ENCODE measurements at places on chromosomes 12 and 14.

GRCh38 chr12:133172491-133172890 lies 8.8 kb upstream of the ZNF268 start:
- no peak for DNase-seq

- no peak for DNase-seq
These were observed 80.3 kb upstream of the NOS1 start for GRCh38 chr12:117441751-117442150.

- DNase-seq = no peak
These were observed 27.4 kb upstream of the C12orf50 start for GRCh38 chr12:88056571-88056970.

- no peak for DNase-seq
These were observed 60.7 kb downstream of the CLMN start for GRCh38 chr14:95258754-95259593.

DNA sequence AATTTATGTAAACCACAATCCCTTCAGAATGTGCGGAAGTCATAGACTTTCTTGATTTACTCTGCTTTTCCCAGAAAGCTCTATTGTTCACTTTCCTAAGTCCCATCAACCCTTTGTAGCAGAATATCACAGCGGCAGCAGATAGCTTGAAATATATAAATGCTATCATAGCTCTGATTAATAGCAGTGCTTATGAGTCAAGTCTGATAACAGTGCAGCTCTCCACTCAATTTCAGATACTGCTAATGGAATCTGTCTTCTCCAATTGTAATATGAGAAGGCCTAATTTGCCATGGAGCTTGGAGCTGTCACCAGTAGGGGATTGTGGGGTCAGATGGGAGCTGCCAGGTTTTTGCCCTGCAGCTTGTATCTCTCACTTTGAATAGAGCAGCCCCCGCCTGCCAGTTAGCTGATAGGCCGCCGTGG lies 10.9 kb downstream of the TMEM260 start:
- DNase-seq = no peak

DNA sequence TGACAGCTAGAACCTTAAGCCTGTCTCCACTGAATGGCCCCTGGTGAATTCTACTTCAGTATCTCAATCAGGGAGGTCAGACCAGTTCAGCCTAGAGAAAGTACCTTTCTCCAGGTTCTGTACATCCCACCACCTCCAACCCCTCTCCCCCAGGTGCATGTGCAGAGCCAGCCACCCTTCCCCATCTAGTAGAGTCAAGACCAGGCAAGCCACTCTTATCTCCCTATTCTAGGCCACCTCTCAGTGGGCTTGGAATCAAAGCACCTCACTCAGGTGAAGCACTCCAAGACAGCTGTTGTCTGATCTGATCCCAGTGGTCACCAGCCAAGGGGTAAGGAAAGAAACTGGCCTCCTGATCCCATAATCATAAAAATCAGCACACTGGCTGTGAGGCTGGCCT lies 340.9 kb downstream of the BCL11B start:
- DNase-seq = no peak

DNA sequence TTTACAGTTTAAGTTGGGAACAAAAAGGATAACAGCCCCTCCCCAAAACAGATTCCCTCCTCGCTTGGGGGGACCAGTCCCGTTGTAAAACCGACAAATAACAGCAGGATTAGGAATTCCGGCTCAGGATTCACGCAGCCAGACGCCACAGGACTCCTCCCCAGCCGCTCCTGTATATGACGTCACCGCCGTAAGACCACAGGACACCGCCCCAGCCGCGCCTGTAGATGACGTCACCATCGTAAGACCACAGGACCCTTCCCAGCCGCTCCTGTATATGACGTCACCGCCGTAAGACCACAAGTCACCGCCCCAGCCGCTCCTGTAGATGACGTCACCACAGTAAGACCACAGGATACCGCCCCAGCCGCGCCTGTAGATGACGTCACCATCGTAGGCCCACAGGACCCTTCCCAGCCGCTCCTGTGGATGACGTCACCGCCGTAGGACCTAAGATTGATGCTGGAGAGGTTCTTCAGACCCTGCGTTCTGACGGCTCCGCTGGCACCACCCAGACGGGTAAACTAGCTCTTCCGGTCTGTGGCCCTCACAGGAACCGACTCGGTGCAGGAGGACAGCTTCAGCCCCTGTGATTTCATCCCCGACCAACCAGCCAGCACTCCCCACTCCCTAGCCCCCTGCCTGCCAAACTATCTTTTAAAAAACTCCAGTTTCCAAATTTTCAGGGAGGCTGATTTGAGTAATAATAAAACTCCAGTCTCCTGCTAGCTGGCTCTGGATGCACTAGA lies 43.9 kb upstream of the FBRSL1 start:
- peak; percentile 84 for DNase-seq

- DNase-seq = no peak
These were observed at the start of gene OR4Q3 for GRCh38 chr14:19743256-19743655. TSS of gene OR4Q3 (plus strand) at chr14:19743571.

DNA sequence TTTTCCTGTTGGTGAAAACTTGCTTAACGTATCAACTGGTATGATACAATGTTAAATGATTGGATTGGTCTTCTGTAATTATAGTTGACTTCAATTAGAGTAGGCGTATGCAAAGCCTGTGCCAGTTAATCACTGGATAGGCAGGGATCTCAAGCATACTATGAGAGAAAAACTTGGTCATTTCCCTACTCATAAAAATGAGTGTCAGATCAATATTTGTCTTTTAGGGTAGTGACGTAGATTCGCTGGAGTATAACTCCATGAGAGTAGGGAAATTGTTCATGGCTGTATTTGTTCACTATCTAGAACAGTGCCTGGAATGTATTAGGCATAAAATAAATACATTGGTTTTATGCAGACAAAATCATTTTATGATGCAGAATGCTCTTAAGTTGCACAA lies 28.6 kb downstream of the NAA30 start:
- no peak for DNase-seq

DNA sequence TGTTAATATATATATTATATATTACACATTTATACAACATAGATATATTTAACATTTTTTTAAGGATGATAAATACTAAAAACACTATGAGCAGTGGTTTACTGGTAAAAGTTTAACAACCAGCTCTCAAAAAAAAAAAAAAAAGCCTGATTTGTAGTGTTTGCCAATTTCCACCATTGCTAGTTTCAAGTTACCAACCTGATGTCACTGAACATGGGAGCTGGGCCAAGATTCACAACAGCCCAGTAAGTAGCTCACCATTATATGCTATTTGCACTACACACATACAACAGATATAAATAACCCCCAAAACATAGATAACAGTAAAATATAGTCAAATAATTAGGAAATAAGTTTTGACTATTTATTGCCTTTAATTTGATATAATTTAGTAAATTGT lies 28.9 kb upstream of the TMX1 start:
- DNase-seq = no peak

DNA sequence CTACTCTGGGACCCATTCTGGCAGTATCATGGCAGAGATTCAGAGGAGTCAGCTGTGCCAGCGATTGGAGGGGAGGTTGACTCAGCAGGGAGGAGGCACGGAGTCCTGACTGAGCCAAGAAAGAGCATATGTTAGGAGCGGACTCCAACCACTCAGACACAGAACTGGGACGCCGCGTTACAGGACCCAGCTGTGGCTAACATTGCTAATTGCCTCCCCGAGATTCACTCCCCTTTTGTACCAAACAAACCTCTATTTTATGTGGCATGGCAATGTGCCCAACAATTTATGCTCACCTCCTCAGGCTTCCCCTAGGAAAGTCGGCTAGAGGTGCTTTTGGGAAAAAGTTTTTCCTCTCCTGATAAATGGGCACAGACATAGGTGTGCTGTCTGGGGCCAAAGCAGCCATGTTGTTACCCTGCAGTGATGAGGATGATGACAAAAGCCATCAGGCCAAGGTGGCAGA lies 15.2 kb upstream of the CLIP1 start:
- no peak for DNase-seq

DNA sequence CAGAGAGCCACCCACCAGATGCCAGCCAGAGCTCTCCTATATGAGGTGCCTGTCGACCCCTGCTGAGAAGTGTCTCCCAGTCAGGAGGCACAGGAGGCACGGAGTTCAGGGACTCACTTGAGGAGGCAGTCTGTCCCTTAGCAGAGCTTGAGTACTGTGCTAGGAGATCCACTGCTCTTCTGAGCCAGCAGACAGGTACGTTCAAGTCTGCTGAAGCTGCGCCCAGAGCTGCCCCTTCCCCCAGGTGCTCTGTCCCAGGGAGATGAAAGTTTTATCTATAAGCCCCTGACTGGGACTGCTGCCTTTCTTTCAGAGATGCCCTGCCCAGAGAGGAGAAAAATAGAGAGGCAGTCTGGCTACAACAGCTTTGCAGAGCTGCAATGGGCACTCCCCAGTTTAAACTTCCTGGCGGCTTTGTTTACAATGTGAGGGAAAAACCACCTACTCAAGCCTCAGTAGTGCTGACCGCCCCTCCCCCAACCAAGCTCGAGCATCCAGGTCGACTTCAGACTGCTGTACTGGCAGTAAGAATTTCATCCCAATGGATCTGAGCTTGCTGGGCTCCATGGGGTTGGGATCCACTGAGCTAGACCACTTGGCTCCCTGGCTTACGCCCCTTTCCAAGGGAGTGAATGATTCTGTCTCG lies 146.7 kb upstream of the USP15 start:
- no peak for DNase-seq

DNA sequence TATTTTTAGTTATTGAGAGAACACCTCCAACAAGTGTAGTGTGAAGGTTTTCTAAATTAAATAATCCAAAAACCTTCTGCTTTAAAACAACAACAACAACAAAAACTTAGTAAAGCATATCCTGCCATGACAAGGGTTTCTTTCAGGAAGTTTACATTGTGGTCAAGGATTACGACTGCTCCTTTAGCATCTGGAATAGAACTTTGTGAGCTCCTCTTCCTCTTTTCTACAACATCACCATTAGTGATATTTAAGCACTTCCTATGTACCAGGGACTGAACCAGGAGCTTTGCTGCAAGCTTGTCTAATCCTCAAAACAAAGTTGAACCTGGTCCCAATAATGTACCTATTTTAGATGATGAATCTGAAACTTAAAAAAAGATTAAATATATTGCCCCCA lies 315.4 kb upstream of the KITLG start:
- DNase-seq = peak; percentile 7

DNA sequence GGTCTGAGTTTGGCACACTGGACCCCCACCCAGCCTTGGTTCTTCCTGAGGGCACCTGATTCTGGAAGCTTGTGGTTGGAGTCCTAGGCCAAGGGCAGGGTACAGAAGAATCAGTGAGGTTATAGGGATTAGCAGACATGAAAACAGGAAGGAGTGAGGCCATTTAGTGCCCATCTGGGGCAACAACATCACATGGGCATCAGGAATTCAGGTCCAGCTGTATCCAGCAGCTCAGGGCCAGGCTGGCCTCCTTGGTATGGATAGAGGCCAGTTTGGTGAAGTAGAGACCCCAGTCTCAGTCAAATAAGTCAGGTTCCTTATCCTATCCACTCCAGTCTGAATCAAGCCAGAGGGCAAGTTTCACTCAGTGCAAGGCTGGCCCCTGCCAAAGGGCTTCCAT lies 36.2 kb downstream of the RASAL1 start:
- no peak for DNase-seq

- DNase-seq = no peak
These were observed 5.7 kb downstream of the DCN start for GRCh38 chr12:91176915-91177314.

- DNase-seq = no peak
These were observed 267.3 kb upstream of the PDE3A start for GRCh38 chr12:20101046-20101445.

GRCh38 chr12:132327336-132328171 lies 1.8 kb downstream of the GALNT9 start:
- DNase-seq = peak; percentile 25

DNA sequence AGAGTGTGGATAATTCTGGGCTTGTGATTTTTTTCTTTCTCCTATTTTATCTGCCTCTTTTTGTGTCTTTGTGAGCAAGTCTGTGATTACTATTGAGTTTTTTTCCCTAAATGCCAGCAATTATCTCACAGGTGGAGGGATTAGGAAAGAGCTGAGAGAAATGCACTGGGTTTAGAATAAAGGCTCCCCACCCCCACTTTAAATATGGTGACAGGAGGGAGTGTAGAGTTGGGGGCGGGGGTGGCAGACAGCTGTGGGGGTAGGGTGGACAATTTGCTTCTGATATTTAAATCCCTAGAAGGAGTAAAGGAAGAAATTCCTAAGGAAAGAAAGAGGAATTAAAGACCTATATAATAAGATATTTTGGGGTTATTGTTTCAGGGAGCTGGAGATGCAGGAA lies 145.9 kb downstream of the NRXN3 start:
- no peak for DNase-seq

DNA sequence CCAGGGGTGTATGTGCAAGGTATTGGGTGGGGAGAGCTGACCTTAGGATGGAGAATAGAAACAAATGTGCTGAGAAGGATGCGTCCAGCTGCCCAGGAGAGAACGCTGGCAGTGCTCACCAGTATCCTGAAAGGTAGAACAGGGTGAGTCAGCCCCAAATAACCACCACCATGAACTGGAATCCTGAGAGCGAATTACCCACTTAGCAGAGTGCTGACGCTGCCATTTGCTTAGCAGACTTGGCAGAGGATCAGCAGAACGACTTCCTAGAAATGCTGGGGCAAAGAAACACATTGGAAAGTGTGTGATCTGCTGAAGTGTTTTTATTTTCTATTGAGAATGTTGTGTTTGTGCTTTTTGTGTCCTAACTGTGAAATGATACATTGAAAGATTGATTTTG lies 213.6 kb downstream of the ADGRD1 start:
- peak; percentile 13 for DNase-seq

GRCh38 chr12:100391856-100392255 lies 35.0 kb downstream of the SLC17A8 start:
- DNase-seq = peak; percentile 7

DNA sequence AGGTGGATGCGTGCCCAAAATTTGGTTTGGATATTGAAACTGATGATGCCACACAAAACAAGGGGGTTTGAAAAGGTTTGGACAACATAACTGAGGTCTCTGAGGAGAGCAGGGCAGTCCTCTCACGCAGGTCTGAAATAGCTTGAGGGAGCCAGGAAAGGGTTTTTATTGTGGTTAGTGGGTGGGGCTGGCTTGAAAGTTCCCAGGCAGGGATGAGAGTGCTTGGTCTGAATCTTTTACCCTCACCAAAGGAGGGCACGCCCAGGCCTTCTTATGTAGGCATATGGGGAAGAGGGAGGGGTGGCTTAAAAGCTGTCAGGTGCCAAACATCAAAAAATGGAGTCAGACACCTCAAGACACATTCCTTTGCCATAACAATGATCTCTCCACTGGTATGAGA lies 493.1 kb upstream of the CCDC196 start:
- peak; percentile 61 for DNase-seq

DNA sequence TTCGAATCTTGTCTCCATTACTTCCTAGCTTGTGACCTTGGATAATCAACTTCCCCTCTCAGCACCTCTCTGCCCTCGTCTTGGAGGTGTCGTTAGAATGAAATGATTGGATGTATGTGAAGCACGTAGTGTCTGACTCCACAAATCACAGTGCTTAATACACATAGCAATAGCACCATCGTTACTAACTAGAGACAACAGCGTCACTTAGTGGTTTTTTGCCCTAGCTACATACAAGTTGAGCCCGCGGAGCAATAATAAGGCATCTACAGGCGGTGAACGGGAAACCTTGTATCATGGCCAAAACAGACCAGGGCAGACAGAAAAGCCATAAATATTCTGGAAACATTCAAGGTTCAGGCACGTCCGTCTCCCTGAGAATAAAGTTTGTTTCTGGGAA lies 154.9 kb downstream of the ASCL4 start:
- peak; percentile 61 for DNase-seq

Measured in hematopoietic multipotent progenitor cell treated with erythropoietin and hydrocortisone succinate and interleukin-3 and kit ligand, for 4 days (in vitro differentiated cells).